ENCODE measurements at places on chromosomes 7 and 10.

GRCh38 chr7:12759151-12759550 lies 71.7 kb downstream of the ARL4A start:
- DNase-seq: no peak

- DNase-seq: no peak
Observed at GRCh38 chr7:93171606-93172226, 23.5 kb upstream of the SAMD9L start.

- DNase-seq: no peak
Observed at GRCh38 chr10:13231808-13232207, 2.4 kb downstream of the UCMA start.

GRCh38 chr7:70668606-70669358 lies 463.2 kb upstream of the GALNT17 start:
- DNase-seq: no peak

- no peak for DNase-seq
Observed at GRCh38 chr10:11685787-11686218, 56.4 kb upstream of the ECHDC3 start.

DNA sequence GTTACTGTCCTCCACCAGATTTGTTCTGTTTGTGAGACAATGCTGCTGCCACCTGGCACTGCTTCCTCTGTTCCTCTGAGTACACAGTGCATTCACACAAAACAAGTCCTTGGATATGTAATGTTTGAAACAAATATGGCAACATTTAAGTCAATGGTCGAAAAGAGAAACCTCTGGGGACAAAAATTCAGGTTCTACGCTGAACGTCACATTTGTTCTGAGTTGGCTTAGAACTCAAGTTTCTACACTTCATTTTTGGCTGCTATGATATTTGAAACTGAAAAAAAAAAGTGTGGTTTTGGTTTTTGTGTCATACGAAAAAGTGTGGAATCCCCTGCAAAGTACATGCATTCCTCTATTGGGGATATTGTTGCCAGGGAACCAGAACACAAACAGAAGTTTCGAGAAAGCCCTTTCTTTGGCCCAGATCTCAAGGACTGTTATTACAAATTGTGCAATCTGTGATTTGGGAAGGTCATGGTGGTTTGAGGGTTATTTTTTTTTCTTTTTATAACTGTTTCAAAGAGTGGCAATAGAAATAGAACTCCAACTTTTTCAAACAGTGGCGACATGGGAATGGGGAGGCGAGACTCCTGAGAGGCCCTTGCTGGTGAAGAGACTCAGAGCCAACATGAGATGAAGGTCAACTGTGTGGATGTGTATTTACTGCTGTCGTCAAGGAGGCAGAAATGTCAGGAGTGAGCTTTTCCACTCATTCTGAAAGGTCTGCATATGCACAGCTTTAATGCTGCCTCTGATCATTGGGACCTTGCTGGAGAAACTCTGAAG lies 127.5 kb downstream of the CUBN start:
- no peak for DNase-seq

- DNase-seq: no peak
Observed at GRCh38 chr7:44697136-44698045, 51.3 kb upstream of the ZMIZ2 start.

DNA sequence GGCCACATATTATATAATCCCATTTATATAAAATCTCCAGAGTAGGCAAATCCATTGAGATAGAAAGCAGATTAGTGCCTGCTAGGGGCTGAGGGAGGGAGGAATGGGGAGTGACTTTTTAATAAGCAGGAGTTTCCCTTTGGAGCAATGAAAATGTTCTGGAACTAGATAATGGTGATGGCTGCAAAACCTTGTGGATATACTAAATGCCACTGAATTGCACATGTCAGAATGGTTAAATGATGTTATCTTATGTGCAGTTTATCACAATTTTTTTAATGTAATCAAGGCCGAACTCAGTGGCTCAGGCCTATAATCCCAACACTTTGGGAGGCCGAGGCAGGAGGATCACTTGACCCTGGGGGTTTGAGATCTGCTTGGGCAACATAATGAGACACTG lies 145.5 kb upstream of the AUTS2 start:
- DNase-seq: no peak

DNA sequence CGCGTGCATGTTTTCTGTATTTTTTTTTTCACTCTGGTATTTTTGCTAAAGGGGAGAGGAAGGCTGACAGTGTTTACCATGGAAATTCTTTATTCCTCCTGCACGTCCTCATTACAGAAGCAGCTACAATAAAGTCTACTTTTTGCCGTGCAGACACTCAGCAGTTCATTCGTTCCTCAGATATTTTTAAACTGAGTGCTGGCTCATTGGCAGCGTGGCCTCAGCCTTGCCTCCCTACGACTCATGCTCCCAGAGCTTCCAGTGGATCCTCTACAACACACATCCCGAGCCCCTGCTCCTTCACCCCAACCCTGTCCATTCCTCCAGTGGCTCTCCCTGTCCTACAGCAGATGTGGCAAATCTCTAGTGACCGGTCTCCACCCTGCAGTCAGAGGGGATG lies 239.2 kb upstream of the ZMIZ1 start:
- DNase-seq: no peak

GRCh38 chr10:73847031-73847430 lies 27.3 kb downstream of the CAMK2G start:
- no peak for DNase-seq

DNA sequence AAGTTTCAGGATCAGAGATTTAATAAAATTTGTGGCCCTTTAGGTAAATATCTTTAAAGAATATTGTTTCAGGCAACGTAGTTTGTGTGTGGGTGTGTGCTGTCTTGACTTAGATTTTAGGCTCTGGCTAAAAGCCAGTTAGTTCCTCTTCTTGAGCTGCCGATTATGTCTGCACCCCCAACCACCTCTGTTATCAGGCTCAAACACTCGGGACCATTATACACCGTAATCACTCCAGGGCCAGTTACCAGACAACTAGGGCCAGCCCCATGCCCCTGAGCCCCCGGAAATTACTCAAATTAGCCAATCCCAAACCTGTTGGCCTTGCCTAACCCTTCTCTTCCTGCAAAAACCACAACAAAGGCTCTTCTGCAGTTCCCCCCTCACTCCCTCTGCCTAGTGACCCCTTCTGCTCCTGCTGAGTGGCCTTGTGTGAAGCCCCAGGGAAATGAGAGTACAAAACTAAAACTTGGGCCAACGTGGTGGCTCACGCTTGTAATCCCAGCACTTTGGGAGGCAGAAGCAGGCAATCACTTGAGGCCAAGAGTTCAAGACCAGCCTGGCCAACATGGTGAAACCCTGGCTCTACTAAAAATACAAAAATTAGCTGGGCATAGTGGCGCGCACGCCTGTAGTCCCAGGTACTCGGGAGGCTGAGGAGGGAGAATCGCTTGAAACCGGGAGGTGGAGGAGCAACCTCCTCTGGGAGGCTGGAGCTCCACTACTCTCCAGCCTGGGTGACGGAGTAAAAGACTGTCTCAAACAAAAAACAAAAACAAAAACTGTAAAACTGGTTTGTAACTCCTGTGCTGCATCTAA lies 9.2 kb upstream of the HNRNPF start:
- no peak for DNase-seq

DNA sequence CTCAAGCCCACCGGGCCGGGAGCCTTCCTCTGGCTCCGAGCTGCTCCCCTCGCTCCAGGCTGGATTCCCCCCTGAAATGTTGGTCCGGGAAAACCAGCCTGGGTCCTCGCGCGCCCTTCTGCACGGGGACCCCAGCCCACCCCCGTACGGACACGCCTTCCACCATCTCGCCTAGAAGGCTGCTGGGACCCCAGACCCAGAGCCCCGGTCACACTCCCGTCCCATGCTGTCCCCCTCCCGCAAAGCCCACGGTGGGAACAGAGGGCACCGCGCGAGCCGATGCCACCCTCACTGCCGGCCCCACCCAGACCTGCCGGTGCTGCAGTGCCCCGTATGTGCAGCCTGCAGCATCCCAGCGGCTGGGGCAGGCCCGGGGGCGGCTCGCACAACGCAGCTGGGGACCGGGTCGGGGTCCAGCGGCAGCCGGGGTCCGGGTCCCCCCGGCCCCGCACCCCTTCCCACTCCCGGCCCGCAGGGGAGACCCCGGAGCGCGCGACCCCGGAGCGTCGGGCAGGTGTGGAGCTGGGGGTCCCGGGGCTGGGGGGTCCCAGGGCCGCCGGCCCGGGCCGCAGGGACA lies 871 bp downstream of the SPOCK2 start:
- DNase-seq: no peak

DNA sequence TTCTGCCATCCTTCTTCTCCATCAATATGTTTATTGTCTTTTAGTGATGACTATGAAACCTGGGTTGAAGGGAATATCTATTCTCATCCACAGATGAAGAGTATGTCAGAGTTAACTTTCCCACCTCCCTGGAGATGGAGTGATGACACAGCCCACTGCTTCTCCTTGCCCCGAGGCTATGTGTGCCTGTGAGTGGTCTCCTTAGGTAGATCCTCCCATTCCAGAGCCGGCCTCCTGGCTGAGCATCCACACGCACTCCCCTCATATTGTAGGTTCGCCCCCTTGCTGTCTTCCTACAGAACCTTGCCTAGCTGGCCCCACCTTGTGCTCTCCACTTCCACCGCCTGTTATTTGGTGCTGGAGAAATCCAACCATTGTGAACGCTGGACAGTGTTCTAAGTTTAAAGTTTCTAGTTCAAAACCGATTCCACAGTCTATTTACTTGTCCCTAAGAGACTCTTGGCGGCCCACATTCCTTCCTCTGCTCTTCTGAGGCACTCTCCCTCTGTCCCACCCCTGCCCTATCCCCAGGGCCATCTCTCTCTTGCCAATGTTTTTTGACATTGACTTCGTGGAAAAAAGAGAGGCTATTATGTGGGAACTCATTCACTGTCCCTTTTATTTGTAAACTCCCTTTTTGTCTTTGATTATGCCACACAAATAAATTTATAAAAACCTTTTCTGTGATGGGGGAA lies 168.0 kb downstream of the ZNF438 start:
- DNase-seq: no peak

GRCh38 chr10:131667047-131667446 lies 233.8 kb upstream of the PPP2R2D start:
- no peak for DNase-seq

GRCh38 chr10:70982443-70982842 lies 94.1 kb upstream of the PCBD1 start:
- DNase-seq: no peak

DNA sequence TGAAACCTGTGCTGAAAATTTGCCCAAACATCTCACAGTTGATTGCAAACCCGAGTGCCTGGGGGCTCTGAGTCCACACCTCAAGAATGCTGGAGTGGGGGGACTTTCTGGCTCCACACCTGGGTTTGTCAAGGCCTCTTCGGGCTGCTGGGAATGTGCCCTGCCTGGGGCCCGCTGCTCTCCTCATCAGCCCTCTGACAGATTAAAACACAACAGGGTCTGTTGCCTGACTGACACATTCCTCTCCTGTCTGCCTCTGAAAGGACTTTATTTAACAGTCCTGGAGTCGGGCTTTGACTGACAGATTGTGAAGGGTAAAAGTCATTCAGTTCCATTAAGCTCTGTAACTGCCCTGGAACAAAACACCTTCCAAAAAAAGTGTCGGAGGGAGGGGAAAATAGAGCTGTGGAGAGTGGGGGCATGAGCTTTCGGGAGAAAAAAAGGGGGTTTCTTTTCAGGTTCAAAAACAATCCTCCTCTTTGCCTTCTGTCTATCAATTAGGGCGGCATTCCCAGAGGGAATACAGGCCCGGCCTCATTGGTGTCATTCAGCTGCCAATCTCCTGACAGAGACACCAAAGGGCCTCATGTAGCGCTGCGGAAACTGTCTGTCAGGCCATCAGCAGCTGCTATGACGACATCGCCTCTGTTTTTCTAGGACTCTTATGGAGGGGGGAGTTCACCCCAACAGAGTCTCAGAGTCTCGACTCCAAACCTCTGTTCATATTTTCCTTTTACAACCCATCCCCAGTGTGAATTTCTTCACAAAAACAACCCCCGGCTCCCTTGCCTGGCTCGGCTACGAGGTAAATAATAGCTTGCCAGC lies 398.8 kb upstream of the NFE2L3 start:
- DNase-seq: no peak
